ENCODE measurements at places on chromosomes 12 and 14. TPM values are rescaled to one million over a fixed set of nuclear protein-coding genes. Genes with fewer than 3 reads are reported as not detected.

The NDRG2 gene
- total RNA-seq = 33.5 TPM

The GYS2 gene
- not detected for total RNA-seq

The MAP3K9 gene
- total RNA-seq = 12.6 TPM

The LMNTD1 gene
- total RNA-seq = not detected

The KLHDC1 gene
- total RNA-seq = 0.07 TPM

The RBMS2 gene
- total RNA-seq = 6.1 TPM

The RIPK3 gene
- total RNA-seq = not detected

The AQP2 gene
- not detected for total RNA-seq

The CLEC1B gene
- not detected for total RNA-seq

The FGD4 gene
- 24.0 TPM for total RNA-seq

The TAS2R19 gene
- total RNA-seq = 0.62 TPM

The PLA2G1B gene
- total RNA-seq = not detected

The HAL gene
- total RNA-seq = 0.15 TPM

The SMAGP gene
- 10.1 TPM for total RNA-seq

The SAMD4A gene
- 7.6 TPM for total RNA-seq

The SLC35E3 gene
- total RNA-seq = 3.8 TPM

The BRMS1L gene
- 1.7 TPM for total RNA-seq

The DPPA3 gene
- total RNA-seq = 3.0 TPM

The TMEM132C gene
- total RNA-seq = 0.22 TPM

The AMDHD1 gene
- total RNA-seq = 0.41 TPM

The POTEG gene
- total RNA-seq = not detected

The MIP gene
- total RNA-seq = not detected

The RTL1 gene
- not detected for total RNA-seq

The NYNRIN gene
- total RNA-seq = 3.6 TPM

The GLI1 gene
- total RNA-seq = 13.1 TPM

The CLEC4C gene
- total RNA-seq = not detected

The VRTN gene
- total RNA-seq = 140 TPM
